Stimulated activated CD8-positive, alpha-beta memory T cell treated with anti-CD3 and anti-CD28 coated beads, Interleukin-12 subunit alpha, Interleukin-12 subunit beta, amount 100 ng/mL, for 1 hour (primary cell): ENCODE measurements at places on chromosomes 12 and 14.

DNA sequence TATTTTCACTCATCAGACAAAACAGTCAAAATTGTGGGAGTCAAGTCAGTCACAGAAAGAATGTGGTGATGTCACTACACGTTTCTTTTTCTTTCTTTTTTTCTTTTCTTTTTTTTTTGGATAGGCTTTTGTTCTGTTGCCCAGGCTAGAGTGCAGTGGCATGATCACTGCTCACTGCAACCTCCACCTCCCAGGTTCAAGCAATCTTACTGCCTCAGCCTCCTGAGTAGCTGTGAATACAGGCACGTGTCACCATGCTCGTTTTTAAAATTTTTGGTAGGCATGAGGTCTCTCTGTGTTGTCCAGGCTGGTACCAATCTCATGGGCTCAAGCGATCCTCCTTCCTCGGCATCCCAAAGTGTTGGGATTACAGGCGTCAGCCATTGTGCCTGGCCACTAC lies 2.3 kb downstream of the CLECL1 start:
- DNase-seq, result no peak

DNA sequence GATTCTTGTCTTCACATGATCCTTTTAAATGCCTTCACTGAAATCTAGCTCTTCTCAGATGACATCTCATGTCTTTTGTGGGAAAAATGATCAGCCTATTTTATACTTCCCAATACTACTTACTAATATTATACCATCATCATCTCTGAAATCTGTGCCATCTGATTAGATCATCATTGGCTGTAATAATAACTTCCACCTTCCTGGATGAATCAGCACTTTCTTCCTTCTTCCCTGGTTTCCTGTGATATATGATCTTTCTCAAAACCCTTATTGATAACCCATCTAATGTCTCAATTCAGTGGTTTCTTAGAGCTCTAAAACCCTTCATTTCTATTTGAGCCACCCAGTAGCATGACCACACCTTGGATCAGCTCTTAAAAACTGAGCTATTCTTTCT lies 30.9 kb downstream of the GPR137C start:
- no peak for DNase-seq

- DNase-seq, result no peak
Observed at GRCh38 chr12:29159661-29160060, 10.6 kb downstream of the FAR2 start.

- no peak for DNase-seq
Observed at GRCh38 chr12:106647793-106648514, 65.2 kb downstream of the RFX4 start.

- no peak for DNase-seq
Observed at GRCh38 chr12:99223579-99223978, 424.0 kb upstream of the GARIN6 start.
